Activated CD4-positive, alpha-beta memory T cell treated with anti-CD3 and anti-CD28 coated beads, Interleukin-2, amount 10 ng/mL, durations not matched to agents 7 days and 5 days (primary cell): ENCODE measurements at places on chromosomes 3 and 15. TPM values are rescaled to one million over a fixed set of nuclear protein-coding genes. Genes with fewer than 3 reads are reported as not detected.

- DNase-seq, result no peak
These were observed 28.5 kb downstream of the PLSCR4 start for GRCh38 chr3:146222204-146223046.

- no peak for DNase-seq
These were observed 353.6 kb upstream of the ZNF717 start for GRCh38 chr3:76138921-76139320.

DNA sequence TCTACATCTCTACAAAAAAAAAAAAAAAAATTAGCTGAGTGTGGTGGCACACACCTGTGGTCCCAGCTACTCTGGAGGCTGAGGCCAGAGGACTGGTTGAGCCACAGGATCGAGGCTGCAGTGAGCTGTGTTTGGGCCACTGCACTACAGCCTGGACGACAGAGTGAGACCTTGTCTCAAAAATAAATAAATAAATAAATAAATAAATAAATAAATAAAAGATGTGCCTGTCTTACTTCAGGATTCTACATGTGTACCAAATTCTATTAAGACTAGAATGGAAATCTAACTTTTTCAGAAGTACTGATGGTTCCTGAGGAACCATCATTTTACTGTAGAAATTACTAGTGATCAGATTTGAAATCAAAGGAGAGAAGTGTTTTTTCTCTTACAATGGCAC is 51.9 kb downstream of the TTBK2 start:
- no peak for DNase-seq

DNA sequence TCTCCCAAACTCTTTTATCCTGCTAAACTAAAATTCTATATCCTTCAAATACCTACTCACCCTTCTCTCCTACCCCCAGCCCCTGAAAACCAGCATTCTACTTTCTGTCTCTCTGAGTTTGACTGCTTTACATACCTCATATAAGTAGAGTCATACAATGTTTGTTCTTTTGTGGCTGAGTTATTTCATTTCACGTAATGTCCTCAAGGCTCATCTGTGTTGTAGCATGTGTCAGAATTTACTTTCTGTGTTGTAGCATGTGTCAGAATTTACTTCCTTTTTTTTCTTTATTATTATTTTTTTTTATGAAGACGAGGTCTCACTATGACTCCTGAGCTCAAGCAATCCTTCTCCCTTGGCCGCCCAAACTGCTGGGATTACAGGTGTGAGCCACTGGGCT is 20.1 kb downstream of the IFT122 start:
- DNase-seq, result no peak

GRCh38 chr3:56379723-56380287 is 88.5 kb downstream of the ERC2 start:
- no peak for DNase-seq

DNA sequence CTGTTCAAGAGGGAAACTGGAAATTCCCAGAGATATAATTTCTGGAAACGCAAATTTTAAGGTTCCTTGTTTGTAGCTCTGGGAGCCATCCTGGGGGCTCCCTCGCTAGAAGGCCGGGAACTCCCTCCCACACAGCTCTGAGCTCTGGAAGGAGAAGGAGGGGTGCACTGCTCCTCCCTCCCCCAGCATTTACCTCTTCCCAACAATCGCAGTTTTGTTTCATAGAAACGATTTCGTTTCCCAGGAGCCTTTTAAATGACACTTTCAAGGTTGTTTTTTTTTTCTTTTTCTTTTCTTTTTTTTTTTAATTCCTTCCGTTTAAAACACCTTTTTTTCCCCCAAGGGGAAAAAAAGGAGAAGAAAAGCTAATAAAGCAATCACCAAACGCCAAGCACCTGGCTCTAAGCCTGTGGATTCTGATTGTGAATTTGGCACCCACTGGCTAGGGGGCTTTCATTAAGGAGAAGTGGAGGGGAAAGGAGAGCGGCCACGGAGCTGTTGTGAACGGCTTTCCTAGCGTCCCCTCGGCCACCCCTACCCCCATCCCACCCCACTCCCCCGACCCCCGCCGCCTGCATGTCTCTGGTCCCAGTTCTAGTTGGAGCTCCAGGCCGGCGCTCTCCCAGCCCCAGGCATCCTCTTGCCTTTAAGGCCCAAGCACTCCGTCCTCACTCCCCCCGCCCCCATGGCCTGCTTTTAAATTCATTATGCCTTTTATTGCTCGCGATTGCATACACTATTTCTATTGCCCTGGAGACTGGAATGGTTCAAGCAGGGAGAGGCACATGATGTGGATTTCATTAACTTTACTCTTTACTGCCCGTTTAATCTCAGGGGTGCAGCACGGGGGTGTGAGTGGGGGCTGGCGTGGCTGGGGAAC is 13.6 kb upstream of the CCDC33 start:
- DNase-seq, result no peak

GRCh38 chr3:167054926-167055325 is 325.2 kb downstream of the ZBBX start:
- no peak for DNase-seq

DNA sequence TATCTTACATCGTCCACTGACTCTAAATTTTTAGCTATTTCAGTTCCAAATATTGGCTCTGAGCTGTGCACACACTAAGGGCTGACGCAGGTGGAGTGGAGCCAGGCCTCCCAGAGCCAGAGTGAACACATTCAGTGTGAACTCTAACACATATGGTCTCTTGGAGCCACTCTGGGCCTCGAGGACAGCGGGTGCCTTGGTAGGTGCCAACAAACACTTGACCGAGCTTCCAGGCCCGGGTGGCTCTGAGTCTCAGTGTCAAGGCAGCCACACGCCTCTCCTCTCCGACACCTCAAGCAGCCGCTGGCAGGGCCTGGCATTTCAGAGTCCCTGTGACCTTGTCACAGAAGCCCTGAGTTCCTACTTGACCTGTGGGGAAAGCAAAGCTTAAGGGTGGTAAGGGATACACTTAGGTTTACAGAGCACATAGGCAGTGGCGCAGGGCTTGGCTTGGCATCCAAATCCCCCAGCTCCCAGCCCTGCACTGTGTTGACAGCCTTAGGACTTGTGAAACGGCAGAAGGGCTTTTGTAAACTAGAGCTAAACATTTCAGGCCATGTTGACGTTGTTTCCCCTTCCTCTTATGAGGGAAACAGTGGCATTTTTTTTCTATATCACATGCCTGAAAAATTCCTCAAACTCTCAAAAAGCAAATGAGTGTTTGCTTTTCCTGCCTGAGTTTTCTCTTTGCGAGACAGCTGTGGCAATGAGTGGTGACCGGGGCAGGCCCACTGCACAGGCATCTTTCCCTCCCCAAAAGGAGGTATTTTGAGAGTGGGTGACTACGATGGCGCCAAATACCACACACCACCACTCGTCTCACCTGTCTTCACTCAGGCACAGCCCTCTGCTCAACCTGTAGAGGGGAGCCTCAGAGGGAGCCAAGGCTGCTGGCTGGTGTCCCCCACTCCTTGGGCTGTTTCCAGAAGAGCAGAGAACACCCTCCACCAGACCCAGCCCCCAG is 60.8 kb downstream of the DAPK2 start:
- no peak for DNase-seq

DNA sequence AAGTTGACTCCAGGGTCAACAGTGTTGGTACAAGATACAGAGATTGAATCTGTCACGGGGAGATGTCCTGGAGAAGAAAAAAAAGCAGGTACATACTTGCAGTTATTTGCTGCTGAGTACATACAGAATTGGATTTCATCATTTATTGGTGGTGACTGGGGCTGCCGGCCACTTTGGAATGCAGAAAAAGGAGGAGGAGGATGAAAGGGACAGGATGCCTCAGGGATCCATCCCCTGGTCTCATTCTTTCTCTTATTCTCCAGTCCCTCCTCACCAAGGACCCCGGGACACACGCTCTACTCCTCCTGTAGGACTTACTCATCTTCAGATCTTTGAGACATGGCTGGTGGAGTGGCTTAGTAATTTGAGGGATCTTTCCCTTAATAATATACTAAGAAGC is 30.0 kb upstream of the MEIS2 start:
- no peak for DNase-seq

- DNase-seq, result no peak
These were observed 26.7 kb downstream of the ABHD2 start for GRCh38 chr15:89114990-89115389.

GRCh38 chr3:32432045-32432710 is 40.5 kb downstream of the CMTM7 start:
- peak; percentile 41 for DNase-seq

- no peak for DNase-seq
These were observed 44.5 kb downstream of the OSBPL10 start for GRCh38 chr3:31936420-31937060.

Gene PPP2R3A
- total RNA-seq, result 0.03 TPM

Gene TNNC1
- total RNA-seq, result 2.5 TPM
